Activated CD4-positive, alpha-beta T cell treated with anti-CD3 and anti-CD28 coated beads, Interleukin-2, amount 10 ng/mL, durations not matched to agents 7 days and 5 days (primary cell): ENCODE measurements at places on chromosomes 12 and 14. TPM values are rescaled to one million over a fixed set of nuclear protein-coding genes. Genes with fewer than 3 reads are reported as not detected.

DNA sequence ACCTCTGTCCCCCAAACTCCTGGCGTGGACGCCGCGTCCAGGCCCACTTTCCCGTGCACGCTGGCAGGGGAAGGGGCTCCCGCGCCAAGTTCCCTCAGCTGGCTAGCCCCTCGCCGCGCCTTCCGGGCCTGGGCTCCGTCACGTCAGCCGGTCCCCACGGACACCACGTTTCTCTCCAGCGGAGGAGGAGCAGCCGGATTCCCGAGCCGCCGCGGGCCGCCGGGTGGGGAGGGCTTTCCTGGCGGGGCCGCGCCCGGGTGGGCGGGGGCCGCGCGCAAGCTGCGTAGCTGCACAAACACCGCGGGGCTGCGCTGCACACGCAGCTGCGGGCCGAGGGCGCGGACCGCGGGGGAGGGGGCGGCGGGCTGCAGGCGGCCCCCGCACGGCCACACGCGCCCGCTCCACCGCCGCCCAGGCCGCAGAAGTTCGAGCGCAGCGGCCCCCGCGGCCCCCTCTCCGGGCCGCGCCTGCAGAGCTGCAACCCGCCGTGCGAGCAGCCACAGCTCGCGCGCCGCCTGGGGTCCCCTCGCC, 45.1 kb upstream of the PNMA1 start:
- DNase-seq = peak; percentile 55

DNA sequence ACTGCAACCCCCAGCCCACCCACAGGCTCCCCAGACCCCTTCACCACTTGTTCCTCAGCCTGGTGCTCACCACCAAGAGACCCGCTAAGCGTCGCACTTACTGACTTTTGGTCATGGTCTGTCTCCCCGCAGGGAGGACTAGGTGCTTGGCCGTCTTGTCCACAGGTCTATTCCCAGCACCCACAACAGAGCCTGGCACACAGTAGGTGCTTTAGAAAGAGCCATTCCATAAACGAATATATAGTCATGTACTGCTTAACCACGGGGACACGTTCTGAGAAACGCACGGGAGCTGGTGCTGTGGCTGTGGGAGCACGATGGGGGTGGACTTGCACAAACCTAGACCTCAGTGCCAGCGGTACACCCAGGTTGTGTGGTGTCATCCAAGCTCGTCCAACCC, 34.0 kb downstream of the NCOR2 start:
- DNase-seq = no peak

DNA sequence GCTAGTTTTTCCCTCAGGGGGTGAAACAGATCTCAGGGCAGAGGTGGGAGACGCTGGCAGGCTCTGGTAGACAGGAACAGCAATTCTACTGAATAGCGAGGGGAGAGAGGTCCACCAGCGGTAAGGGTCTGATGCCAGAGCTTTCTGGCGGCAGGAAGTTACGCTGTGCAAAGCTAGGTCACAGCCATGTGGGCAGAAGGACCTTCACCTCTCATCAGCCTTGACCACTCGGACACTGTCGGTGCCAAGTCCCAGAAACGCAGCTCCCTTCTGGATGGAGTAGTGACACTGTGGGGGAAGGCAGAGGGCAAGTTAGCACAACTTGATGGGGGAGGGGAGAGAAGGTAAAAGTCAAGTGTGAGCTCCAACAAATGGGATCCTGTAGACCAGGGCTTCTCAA, 10.3 kb upstream of the ZNF740 start:
- DNase-seq = no peak

- DNase-seq = no peak
These were observed 16.3 kb downstream of the CFAP73 start for GRCh38 chr12:113165521-113166450.

Gene SLC7A7
- 0.69 TPM for total RNA-seq

Gene SLC2A13
- total RNA-seq = 2.2 TPM

Gene NPAS3
- not detected for total RNA-seq

Gene GLTP
- total RNA-seq = 20.7 TPM

- DNase-seq = no peak
These were observed 214.9 kb downstream of the ZFP36L1 start for GRCh38 chr14:68577802-68578541.

Gene LIN7A
- total RNA-seq = not detected

- no peak for DNase-seq
These were observed 168.7 kb downstream of the C12orf75 start for GRCh38 chr12:105499205-105499604.

Gene PROX2
- total RNA-seq = not detected

GRCh38 chr12:9925705-9926393, 6.3 kb downstream of the CLEC2A start:
- peak; percentile 29 for DNase-seq

GRCh38 chr12:1325666-1326065, 268.7 kb downstream of the FBXL14 start:
- DNase-seq = no peak

DNA sequence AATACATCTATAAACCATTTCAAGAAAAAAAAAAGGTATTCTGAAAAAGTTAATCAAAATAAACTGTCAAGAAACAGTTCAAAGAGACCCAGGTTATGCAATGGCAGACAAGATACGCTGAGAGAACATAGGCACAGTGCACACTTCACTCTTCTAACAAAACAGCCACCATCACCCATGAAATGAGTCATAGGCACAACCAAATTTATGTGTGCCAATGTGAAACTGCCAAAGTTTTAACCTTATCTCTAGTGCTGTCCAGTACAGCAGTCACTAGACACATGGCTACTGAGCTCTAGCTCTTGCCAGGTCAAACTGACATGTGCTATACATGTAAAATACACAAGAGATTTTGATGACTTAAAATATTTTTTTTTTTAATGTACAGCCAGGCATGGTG, 1.4 kb downstream of the CEP128 start:
- peak; percentile 28 for DNase-seq

- no peak for DNase-seq
These were observed 136.4 kb downstream of the FOXN3 start for GRCh38 chr14:89280600-89280999.

DNA sequence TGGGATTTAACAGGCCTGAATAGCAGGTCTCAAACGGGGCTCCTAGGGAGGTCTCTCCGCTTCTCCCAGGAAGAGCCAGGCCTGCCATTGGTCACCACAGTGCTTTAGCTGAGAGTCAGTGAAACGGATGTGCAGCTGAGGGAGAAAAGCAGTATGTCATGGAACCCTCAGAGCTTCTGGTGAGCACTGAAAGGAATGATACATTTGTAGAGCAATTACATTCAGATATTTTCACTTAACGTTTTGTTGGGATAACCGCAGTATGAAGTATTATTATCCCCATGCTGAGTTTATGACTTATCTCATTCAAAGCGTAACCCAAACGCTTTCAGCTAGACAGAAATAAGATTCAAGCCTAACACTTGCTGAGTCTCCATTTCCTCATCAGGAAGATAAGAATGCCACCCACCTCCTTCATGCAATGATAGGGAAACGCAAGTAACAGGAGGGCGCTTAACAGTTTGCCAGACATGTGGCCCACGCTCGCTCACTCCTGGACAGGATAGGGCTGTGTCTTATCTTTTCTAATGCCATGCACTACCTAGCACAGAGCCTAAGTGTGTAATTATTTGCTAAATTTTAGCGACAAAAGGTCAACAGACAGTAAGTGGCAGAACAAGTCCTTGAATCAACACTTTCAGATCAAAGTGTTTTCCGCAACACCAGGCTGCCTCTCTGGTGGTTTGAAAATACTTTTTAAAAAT, 28.2 kb downstream of the DAD1 start:
- DNase-seq = no peak

Gene CLEC2B
- 53.7 TPM for total RNA-seq

- no peak for DNase-seq
These were observed 29.0 kb downstream of the PPFIBP1 start for GRCh38 chr12:27552886-27553560.

GRCh38 chr14:61524936-61525292, 170.4 kb upstream of the HIF1A start:
- DNase-seq = no peak

GRCh38 chr12:131364903-131365820, 345.7 kb upstream of the SFSWAP start:
- DNase-seq = no peak

Gene HSPB8
- total RNA-seq = not detected

DNA sequence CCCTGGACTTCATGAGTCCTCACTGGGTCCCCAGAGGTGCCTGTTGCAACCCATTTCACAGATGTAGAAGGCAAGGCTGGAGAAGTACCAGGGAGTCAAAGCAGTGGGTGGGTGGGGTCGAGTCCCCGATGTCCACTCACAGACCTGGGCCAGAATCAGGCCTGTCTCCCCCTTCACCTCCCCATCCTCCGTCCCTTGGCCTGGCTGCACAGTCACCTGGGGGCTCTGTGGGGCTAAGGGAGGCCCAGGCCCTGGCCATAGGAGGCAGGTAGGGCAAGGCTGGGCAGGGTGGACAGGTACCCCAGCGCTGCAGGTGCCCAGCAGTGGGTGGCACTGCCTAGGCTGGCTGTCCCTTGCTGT, 29.5 kb downstream of the RTL1 start:
- no peak for DNase-seq

DNA sequence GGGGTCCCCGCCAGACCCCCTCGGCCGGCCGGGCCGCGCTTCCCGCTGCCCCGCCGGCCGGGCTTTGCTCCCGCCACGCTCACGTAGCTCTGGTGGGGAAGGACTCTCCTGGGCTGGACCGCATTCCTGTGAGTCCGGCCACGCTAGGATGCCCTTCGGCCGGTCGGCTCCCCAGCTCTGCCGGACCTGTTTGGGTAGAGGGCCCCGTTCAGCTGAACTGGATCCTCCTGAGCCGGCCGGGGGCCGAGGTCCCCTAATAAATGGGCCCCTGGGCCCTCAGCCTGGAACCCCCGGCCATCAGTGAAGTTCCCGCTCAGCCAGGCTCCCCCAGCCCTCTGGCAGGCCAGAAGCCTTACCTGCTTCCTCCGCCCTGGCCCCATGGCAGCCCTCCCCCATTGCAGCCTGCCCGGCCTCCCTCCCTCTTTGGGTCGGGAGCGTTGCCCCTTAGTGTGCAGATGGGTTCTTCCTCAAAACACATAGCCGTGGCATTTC, 593 bp downstream of the UNC119B start:
- DNase-seq = peak; percentile 23

DNA sequence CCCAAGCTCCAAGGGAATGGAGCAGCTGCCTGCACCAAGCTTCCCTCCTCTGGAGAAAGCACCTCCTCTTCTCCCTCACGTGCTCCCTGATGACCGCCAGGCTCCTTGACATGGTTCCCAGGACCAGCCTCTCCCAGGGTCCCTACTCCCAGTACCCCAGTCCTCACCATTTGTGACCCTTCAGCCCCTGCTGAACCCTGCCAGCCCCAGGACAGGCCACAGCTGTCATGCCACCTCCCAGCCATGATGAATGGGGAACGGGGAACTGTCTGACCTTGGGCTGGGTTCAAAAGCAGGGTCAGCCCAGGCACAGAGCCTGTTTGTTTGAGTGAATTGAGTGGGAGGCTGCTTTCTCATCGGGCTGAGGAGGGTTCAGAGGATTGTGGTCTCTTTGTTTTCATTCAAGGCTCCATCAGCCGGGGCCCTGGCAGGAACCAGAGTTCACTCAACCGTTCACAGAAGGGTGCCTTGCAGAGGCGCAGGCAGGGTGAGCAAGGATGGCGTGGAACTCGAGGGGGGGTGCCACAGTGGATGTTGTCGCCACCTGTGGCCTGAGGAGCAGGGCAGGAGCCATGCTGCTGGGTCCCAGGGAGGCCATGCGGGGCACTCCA, 344.5 kb upstream of the SFSWAP start:
- DNase-seq = no peak

- no peak for DNase-seq
These were observed 15.3 kb downstream of the FOXJ2 start for GRCh38 chr12:8047842-8048241.

Gene SIRT4
- 0.94 TPM for total RNA-seq

Gene CELA1
- total RNA-seq = not detected

DNA sequence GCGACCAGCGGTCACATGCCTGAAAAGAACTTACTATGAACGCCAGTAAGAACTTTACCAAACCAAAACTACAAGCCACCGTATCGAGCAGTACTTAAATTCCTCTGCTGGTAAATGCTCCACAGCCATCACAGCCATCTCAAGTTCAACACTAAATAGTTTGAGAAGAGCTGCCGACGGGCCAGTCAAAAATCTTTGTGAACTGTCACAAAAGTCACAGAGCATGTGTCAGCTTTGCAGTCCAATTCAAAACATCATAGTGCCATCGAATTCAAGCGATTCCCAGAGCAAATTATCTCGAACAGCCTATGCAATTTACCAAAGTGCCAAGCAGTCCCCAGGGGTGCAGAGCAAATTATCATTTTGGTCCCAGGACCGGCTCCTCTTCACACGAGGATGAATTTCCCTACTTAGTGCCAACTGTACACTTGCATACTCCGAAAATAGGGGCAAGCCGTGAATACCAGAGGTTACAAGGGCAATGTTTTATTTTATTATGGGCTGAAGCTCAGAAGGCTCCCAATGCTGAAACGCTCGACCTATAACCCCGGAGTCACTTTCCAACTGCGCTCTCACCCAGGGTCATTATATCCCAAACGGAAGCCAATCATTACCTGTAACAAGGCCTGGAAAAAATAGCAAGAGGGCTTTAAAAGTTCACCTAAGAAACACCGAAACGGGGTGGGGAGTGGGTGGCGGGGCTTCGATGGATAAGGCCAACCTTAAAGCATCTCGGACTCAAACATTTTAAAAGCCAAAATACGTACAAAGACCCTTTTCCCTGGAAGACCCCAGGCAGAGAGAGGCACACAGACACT, 1.1 kb downstream of the LRP6 start:
- no peak for DNase-seq

Gene FAIM2
- total RNA-seq = 0.50 TPM

Gene PHETA1
- 0.69 TPM for total RNA-seq

Gene SNRPF
- total RNA-seq = 23.2 TPM

DNA sequence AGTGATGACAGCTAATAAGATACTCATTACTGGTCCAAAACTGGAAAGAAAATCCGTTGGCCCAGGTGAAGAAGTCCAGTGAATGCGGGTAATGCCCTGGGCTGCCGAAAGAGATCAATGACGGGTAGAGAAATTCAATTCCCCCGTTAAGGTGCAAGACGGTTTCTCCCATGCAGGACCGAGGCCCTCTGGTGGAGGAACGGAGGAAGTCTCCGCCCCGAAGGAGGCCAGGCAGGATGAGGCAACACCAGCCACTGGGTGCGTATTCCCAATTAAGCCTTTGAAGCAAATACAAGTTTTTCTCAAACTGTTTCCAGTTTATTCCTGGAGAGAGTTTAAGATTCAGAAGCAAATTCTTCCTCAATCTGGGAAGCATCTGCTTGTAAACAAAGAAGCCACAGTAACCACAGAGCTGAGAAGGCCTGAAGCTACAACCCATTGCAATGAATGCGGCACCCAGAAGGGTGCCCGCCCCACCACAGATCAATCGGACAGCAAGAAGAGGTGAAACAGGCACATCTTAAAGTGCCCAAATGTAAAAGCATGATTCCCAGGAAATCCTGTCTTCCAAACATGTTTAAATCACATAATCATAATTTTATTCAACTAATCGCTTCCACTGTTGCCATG, 118.5 kb downstream of the TTC7B start:
- peak; percentile 81 for DNase-seq
